Activated gamma-delta T cell treated with anti-CD3 and anti-CD28 coated beads, Interleukin-2, amount 50 U/mL, for 16 hours (primary cell): ENCODE measurements at places on chromosomes 5 and 9.
A peak's percentile ranks its signal among the peaks of the same experiment; 100 is the strongest.

DNA sequence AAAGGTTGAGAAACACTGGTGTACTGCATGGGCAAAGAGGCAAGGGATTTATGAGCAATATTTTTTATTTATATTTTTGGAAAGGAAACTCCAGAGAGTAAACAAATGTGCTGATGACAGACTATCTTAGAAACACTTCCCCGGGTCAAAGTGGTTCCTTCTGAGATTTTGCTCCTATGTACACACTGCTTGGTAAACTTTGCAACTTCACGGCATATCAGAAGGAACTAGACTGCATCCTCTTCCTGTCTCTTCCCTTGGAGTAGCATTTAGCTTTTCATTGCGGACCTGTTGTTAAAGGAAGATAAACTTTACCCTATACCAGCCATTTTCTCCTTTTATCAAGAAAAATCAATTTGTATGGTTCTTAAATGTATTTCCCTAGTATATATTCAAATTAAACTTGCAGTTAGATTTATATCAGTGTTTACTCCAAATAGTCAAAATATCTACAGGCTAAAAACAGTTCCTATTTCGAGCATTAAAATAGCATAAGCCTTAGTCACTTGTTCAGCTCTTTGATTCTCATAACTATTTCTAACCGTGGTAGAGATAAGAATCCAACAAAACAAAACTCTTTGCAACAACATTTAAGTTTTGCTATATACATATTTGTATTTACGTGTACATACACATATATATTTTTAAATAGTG is 48.0 kb upstream of the LRRC19 start:
- DNase-seq, result no peak

GRCh38 chr9:16133556-16134227 is 580.8 kb downstream of the CCDC171 start:
- DNase-seq, result no peak

DNA sequence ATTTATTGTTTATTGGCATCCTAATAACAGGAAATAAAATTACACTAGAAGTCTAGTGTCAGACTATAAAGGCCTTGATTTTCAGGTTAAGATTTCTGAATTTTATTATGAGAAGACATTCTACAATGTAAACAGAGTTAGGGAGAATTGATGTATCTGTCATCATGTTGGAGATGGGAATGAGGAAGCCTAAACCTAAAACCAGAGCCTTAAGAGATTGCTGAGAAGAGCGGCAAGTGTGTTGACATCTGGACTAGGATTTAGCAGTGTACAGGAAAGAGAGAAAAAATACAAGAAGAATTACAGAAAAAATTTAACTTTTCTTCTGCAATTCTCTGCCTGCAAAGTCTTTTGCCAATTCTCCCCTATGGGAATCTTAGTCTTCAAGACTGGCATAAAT is 525.5 kb downstream of the NR2F1-AS1 start:
- no peak for DNase-seq

- DNase-seq, result no peak
These were observed 60.3 kb upstream of the ADAMTS2 start for GRCh38 chr5:179405426-179406030.

- DNase-seq, result no peak
These were observed 139.1 kb downstream of the ELAVL2 start for GRCh38 chr9:23686896-23687295.

DNA sequence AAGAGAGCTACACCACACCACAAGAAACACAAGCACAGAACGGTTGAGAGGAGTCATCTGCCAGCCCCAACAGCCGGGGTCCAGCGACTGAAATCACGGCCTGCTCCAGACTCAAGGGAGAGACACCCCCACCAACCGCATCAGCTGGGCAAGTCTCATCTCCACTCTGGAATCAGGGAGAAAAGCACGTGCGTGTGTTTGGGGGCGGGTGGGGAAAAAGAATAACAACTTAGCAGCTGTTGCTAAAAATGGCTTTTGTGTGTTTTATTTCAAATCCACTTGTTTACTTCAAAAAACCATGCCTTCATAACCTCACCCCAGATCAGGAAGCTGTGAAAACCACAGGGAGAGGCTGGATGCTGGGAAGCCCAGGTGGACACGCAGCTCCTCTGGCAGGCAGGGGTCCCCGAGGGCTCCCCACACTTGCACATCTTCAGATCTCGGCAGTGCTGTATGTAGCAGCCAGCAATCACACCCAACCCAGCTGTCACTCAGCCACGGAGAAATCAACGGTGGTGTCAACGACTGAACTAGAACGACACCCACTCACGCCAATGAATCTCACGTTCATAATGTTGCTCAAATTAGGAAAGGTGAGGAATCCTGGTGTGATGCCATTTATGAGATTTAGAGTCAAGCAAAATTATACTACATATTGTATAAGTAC is 19.0 kb downstream of the PNPLA7 start:
- no peak for DNase-seq

GRCh38 chr5:166499447-166500240 is 1791.8 kb upstream of the WWC1 start:
- no peak for DNase-seq

- DNase-seq, result no peak
These were observed 49.2 kb downstream of the KCTD16 start for GRCh38 chr5:144219869-144220268.

GRCh38 chr9:123326662-123327093 is 29.3 kb upstream of the CRB2 start:
- no peak for DNase-seq

DNA sequence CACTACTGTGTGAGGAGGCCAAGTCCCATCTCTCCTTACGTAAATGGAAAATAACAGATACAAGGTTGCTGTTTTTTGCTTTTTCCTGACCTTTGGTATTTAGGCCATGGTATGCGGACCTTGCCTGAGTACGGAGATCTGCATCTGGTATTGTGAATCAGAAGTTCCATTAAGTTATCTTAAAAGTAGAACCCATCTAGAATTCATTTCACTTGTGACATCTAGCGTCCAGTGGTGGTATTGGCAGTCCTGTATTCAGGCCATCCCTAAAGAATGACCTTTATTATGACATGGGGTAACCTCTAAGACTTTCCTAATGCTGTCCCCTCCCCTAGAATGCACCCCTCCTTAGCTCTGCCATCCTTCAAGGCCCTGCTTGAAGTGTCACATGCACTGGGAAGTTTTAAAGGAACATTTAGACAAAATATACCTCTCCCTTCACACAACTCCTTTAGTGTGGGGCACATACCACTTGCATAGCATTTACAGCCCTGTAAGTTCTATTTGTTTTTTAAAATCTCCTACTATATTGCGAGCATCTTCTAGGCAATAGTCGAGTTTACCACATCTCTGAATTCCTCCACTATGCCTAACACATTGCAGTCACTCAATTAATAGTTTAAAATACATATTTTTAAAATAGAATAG is 1.9 kb upstream of the SPDL1 start:
- peak; percentile 26 for DNase-seq

DNA sequence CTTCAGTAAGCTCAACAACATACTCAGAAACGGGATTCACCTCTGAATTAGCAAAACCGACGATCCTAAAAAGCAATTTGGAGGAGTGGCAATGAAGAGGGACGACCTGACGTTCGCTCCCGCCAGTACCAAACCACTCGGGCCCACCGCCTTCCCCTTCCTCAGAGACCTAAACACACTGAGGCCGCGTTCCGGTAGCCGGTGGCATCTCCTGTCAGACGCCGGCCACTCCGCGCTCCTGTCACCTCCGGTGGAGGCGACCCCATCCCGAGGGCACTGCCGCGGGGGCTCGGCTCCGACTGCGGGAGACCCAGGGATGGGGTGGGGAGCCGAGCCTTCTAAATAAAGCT is 617 bp downstream of the PPP6C start:
- no peak for DNase-seq
